ENCODE measurements at places on chromosomes 3 and 15. TPM values are rescaled to one million over a fixed set of nuclear protein-coding genes. Genes with fewer than 3 reads are reported as not detected.

DNA sequence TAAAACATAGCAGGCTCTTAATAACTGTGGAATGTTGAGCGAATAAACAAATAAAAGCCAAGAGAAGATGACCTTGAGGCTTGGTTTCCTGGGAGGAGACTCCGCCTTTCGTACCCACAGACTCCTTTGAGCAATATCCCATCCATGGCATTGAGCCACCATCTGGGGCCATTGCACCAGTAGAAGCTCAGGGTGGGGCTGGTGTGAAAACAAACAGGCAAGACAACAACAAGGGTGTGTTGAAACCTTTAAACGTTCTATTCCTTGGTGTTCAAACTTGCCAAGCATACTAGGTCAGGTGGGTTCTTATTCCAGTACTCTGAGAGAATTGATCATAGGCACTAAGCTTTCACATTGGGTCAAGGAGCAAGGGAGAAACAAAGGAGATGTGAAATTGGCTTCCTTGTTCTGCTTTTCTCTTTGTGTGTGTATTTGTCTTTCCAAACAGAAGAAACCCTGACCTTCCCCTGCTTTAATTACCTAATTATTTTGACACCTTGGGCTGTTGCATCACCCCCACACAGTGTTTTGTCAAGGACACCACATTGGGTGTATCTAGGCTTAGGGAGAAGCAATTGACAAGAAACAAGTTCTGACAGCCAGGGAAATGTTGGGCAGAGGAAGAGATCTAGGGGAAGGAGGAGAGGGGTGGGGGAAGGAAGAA, 105.1 kb upstream of the BCL6 start:
- peak; percentile 49 for DNase-seq

- no peak for DNase-seq
These were observed 1029.5 kb upstream of the NR2F2 start for GRCh38 chr15:95300958-95301357.

BFSP2 gene
- not detected for total RNA-seq

- no peak for DNase-seq
These were observed 41.5 kb downstream of the ST8SIA2 start for GRCh38 chr15:92435145-92435544.

GRCh38 chr15:78422571-78423340, 15.3 kb upstream of the IREB2 start:
- DNase-seq, result peak; percentile 63

DNA sequence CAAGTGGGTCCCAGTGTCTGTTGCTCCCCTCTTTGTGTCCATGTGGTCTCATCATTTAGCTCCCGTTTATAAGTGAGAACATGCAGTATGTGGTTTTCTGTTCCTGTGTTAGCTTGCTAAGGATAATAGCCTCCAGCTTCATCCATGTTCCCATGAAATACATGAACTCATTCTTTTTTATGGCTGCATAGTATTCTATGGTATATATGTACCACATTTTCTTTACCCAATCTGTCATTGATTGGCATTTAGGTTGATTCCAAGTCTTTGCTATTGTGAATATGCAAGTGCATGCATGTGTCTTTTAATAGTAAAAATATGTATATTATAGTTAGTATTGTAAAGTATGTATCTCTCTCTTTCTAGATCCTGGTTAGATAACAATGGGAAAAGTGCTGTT, 53.9 kb downstream of the TCAIM start:
- no peak for DNase-seq

- DNase-seq, result no peak
These were observed 24.4 kb downstream of the IL5RA start for GRCh38 chr3:3085782-3086181.

GRCh38 chr15:64502551-64502950, 42.2 kb downstream of the ZNF609 start:
- no peak for DNase-seq

- DNase-seq, result no peak
These were observed 59.1 kb upstream of the SPRED1 start for GRCh38 chr15:38193496-38193895.

DNA sequence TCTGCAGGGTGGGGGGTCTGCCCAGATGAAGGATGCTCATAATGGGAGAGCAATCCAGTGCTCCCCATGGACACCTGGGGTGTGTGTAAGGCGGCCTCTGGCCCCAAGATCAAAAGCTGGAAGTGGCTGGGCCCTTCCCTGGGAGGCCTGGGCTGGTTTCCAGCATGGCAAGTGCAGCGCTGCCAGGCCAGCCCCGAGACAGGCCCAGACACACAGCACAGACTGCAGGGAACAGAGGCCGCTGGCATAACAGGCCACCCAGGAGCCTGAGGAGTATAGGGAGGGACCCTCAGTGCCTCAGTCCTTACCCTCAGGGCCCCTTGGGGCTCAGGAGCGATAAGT, 10.0 kb downstream of the ITPKA start:
- DNase-seq, result no peak

LRTM1 gene
- total RNA-seq, result not detected

GRCh38 chr15:82995938-82996337, 9.9 kb downstream of the RAMAC start:
- no peak for DNase-seq

ASB14 gene
- total RNA-seq, result not detected

DNA sequence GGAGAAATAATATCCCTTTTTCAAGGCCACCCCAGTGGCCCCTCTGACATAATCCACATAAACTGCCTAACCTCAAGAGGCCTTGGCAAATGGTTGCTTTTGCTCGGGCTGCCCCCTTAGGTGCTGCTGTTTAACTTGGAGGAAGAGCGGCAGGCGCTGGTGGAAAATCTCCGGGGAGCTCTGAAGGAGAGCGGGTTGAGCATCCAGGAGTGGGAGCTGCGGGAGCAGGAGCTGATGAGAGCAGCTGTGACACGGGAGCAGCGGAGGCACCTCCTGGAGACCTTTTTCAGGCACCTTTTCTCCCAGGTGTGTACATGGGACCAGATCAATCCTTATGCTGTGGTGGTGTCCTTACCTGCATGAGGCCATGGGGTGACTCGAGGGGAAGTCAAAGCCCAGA, 15.0 kb downstream of the DUOX1 start:
- DNase-seq, result no peak

DNA sequence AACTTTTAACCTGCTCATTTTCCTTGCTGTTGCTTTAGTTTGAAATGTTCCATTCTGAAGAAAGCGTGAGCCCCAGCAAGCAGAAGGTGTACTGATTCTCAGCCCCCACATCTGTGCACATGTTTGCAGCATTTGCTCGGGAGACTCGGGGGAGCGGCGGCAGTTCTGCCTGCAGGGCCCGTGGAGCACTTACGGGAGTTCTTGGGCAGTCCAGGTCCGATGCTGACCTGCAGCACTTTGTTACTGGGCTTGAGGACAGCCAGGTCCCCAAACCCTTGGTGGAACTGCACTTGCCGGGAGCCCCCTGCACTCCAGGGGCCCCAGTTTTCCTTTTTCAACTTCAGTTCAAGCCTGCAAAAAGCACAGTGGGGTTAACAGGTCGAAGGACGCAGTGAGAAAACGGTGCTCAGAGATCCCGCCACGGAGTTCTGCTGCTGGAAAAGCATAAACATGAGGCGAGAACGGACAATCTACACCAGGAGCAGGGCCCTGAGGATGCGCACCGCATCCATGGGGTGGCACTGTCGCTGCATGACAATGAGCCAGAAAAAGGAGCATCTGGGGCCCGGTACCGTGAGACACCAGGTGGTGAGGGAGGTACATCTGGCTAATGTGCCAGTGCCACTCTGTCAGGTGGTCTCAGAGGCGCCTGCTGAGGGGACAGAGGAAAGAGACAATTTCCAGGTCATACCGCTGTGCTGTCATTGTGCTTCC, 45.6 kb upstream of the LDHAL6B start:
- no peak for DNase-seq

- DNase-seq, result no peak
These were observed 98.6 kb downstream of the NEO1 start for GRCh38 chr15:73150831-73151230.

- DNase-seq, result no peak
These were observed 6.2 kb upstream of the MAP1A start for GRCh38 chr15:43511012-43511885.

DNA sequence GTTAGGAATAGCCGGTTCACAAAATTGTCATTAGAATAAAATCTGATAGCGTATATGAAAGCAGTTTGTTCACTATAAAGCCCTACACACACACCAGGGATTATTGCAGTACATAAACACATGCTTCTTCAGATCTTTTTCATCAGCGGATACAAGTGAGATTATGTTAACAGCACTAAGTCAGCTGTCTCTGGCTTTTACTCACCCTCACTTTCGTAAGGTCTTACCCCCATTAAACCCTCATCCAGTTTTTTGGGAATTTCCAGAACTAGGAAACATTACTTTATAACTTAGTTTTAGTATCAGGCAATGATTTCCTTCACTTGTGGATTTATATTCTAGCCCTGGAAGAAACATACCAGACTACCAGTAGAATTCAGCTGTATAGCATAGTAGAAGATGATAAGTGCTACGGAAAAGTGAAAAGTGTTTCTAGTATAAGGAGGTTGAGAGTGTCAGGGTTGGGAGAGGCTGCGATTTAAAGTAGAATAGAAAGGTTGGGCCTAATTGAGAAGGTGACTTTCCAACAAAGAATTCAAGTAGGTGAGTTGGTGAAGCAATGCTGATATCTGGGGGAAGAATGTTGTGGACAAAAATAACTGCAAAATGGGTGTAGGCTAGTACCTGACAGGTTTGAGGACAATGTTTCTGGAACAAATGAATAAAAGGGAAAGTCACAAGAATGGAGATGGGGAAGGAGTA, 22.7 kb downstream of the TMEM207 start:
- no peak for DNase-seq

GRCh38 chr3:177370246-177370822, 173.1 kb upstream of the TBL1XR1 start:
- no peak for DNase-seq

- DNase-seq, result no peak
These were observed 114.1 kb upstream of the TPM1 start for GRCh38 chr15:62928242-62928999.

GRCh38 chr3:156668073-156668763, 6.2 kb upstream of the TIPARP start:
- no peak for DNase-seq

TM4SF4 gene
- total RNA-seq, result not detected

DNA sequence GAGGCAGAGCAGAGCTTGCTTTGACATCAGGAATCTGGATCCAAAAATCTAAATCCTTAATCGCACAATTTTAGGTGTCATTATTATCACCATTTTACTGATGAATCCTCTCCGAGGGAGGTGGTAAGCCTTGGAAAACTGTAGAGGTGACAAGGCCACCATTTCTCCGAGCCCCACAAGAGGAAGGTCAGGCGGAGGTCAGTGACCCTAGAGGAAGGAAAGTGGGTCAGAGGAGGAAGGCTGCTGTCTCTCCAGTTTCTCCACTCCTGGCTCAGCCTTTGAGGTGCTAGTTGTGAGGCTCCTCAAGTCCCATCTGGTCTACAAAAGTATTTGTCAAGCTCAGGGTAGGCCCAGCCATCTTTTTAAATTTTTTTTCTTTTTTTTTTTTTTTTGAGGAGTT, 3.2 kb downstream of the DVL3 start:
- DNase-seq, result no peak

NPAP1 gene
- total RNA-seq, result not detected

DNA sequence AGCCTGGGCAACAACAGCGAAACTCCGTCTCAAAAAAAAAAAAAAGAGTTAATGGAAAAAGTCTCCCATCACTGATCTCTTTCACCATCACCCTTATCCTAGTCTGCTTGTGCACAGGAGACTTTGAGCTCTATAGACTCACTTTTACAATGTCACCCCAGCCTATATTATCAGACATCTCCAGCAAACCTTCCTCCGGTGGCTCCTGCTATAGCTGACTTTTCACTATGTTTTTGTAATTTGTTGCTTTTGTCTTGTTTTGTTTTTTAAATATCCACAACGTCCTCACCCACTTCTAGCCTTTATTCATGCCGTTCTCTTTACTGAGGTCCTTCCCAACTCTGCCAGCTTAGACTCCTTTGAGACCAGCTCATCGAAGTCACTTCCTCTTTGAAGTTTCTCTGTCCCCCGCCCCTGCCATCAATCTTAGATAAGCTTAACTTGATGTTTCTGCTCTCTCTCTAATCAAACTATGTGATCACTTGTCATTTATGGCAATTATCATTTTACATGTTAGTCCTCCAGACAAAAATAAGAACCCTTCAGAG, 82.7 kb upstream of the CHD2 start:
- DNase-seq, result no peak

PPIB gene
- 331 TPM for total RNA-seq

- DNase-seq, result no peak
These were observed 84.9 kb downstream of the MEIS2 start for GRCh38 chr15:37015451-37015850.

DNA sequence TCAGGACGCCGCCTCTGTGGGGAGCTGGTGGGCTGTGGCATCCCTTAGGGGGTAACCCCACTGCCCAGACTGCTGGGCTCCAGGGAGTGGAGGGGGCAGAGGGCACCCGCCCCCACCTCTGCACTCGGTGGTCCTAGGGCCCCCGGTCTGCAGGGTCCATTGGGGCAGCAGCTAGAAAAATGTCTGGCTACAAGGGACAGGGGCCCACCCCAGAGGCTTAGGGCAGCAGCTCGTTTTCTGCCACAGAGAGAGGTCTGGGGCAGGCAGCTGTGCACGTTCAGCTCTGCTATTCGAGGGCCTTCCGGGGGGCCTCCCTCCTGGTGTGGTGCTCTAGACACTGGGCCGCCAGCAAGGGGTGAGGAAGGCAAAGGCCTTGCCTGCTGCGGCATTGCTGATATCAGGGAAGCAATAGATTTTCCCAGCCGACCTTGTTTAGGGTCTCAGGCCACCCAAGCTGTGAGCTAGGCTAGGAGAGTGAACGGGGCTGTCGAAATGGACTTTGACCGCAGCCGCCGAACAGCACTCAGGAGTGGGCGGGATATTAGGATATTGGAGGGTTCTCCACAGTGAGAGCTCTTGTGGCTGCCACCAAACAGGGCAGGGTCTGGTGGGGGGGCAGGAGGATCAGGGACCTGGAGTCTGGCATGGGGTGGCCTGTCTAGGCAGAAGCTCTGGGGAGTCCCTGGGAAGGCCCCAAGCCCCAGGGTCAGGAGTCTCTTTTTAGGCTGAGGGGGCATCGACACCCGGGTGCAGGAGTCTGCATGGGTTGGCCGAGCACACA, 61.4 kb upstream of the KLF13 start:
- DNase-seq, result peak; percentile 14

GRCh38 chr3:183539811-183540210, 15.7 kb downstream of the KLHL6 start:
- DNase-seq, result no peak

- DNase-seq, result no peak
These were observed 237.8 kb upstream of the GADL1 start for GRCh38 chr3:31132132-31132769.

DNA sequence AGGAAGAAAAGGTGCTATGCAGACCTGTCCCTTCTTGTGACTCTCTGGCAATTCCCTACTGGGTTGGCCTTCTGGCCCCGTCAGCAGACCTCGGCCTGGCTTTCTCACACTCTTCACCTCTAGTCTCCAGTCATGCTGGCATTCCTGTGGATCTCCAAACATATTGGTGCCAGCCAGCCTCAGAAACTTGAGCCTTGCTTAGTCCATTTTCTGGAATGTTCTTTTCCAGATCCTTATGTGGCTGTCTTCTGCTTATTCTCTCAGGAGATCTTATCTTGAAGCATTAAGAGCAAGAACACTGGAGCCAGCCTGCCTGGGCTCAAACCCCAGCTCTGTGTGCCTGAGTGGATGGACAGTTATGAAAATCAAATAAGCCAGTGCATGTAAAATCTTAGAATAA, 88.2 kb upstream of the NTRK3 start:
- DNase-seq, result no peak

GRCh38 chr3:9986230-9986725, 363 bp downstream of the EMC3 start:
- DNase-seq, result no peak

MYO5C gene
- 71.3 TPM for total RNA-seq

ARNT2 gene
- total RNA-seq, result 5.9 TPM

DCUN1D1 gene
- total RNA-seq, result 32.1 TPM

GRCh38 chr3:8746780-8747345, 13.3 kb downstream of the CAV3 start:
- no peak for DNase-seq

Measured in breast epithelium (tissue), 4 donors.